ENCODE measurements at places on chromosomes 7 and 10. TPM values are rescaled to one million over a fixed set of nuclear protein-coding genes. Genes with fewer than 3 reads are reported as not detected.

The FAM24B gene
- polyA plus RNA-seq: 6.6 TPM

The GRID2IP gene
- 0.91 TPM for polyA plus RNA-seq

The REEP3 gene
- polyA plus RNA-seq: 34.1 TPM

The C10orf53 gene
- not detected for polyA plus RNA-seq

The NEBL gene
- 90.1 TPM for polyA plus RNA-seq

The SPDYE8 gene
- 1.1 TPM for polyA plus RNA-seq

The RBP3 gene
- 0.10 TPM for polyA plus RNA-seq

The MMD2 gene
- polyA plus RNA-seq: not detected

The GPR26 gene
- polyA plus RNA-seq: 0.07 TPM

The DDC gene
- polyA plus RNA-seq: 76.2 TPM

The ETV1 gene
- polyA plus RNA-seq: 45.6 TPM

The DLX5 gene
- not detected for polyA plus RNA-seq

The MRC1 gene
- polyA plus RNA-seq: 9.5 TPM

The PDGFA gene
- 43.2 TPM for polyA plus RNA-seq

The ZNF488 gene
- polyA plus RNA-seq: 5.8 TPM

The KIAA1549 gene
- polyA plus RNA-seq: 15.5 TPM

The HOXA6 gene
- polyA plus RNA-seq: 26.5 TPM

The CALML3 gene
- polyA plus RNA-seq: not detected

The ZNF22 gene
- polyA plus RNA-seq: 85.8 TPM

The PRSS1 gene
- polyA plus RNA-seq: not detected

The PRKG1 gene
- polyA plus RNA-seq: 14.9 TPM

The LLCFC1 gene
- polyA plus RNA-seq: 1.5 TPM

The SAMD9L gene
- polyA plus RNA-seq: 4.1 TPM

The ACTR1A gene
- 81.0 TPM for polyA plus RNA-seq
